Cardiac muscle cell (in vitro differentiated cells and primary cell): ENCODE measurements at places on chromosomes 6 and 20. TPM values are rescaled to one million over a fixed set of nuclear protein-coding genes. Genes with fewer than 3 reads are reported as not detected.

- DNase-seq: no peak
These were observed 57.6 kb upstream of the IPCEF1 start for GRCh38 chr6:154414021-154414813.

- no peak for DNase-seq
These were observed 136.1 kb upstream of the SULF2 start for GRCh38 chr20:47921408-47921807.

- no peak for DNase-seq
These were observed 128.5 kb downstream of the QRSL1 start for GRCh38 chr6:106757722-106758467.

DNA sequence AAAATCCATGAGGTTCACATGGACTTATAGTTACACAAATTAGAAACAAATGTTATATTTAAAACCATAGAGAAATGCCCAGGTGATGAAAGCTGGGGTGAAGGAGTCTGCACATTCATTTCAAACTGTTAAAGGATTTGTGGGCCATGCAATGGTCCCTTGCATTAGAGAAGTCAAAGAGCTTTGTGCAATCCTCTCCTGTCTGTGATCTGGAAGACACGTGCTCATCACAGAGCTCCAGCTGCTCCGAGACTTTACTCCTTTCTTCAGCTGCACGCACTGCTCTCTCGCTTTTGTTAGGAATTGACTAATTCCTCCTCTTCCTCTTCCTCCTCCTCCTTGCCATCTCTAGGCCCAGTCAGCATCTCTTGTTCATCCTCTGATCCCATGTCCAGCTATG, 4.1 kb upstream of the AIF1 start:
- no peak for DNase-seq

GRCh38 chr6:8481727-8482126, 46.4 kb upstream of the SLC35B3 start:
- DNase-seq: no peak

GRCh38 chr6:10513544-10513943, 7.6 kb upstream of the GCNT2 start:
- DNase-seq: no peak

GRCh38 chr6:100506651-100507050, 41.9 kb upstream of the SIM1 start:
- no peak for DNase-seq

DNA sequence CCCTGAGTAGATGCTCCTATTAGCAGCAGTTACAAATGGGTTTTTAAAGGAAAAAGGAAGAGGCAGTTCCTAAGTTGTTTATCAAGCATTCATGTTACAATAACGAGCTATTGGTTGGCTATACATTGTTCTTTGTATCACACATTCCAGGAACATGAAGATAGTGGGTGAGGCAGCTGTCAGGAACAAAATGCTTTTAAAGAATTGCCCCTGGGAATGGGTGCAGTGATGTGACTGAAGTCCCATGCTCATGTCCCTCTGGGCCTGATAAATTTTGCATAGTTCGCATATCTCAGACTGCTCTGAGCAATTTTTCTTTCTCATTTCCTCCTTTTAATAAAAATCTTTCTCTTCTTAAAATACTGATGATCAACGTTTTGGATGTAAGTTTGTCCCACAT, 3.7 kb downstream of the ENPP1 start:
- no peak for DNase-seq

- DNase-seq: no peak
These were observed 135.8 kb downstream of the KIF16B start for GRCh38 chr20:16437387-16437996.

MTG2 gene
- 23.4 and 32.9 TPM in 2 replicates for total RNA-seq

BMP2 gene
- 301 and 343 TPM in 2 replicates for total RNA-seq

ZGPAT gene
- total RNA-seq: 36.3 and 48.8 TPM in 2 replicates

TLDC2 gene
- 0.32 TPM in 1 of 2 replicates, not detected in the other for total RNA-seq

MICA gene
- 7.8 and 15.0 TPM in 2 replicates for total RNA-seq

C20orf202 gene
- total RNA-seq: 0.14 and 0.83 TPM in 2 replicates

PACSIN1 gene
- 12.5 and 20.3 TPM in 2 replicates for total RNA-seq

ADRM1 gene
- 128 and 201 TPM in 2 replicates for total RNA-seq

TP53TG5 gene
- total RNA-seq: 0.32 and 0.39 TPM in 2 replicates

ADGB gene
- total RNA-seq: not detected in 2 replicates

SMOC2 gene
- 2.9 and 3.2 TPM in 2 replicates for total RNA-seq

CAP2 gene
- total RNA-seq: 95.7 and 106 TPM in 2 replicates

TNF gene
- not detected in 2 replicates for total RNA-seq
